Osteoblast (primary cell): ENCODE measurements at places on chromosomes 1 and 21. TPM values are rescaled to one million over a fixed set of nuclear protein-coding genes. Genes with fewer than 3 reads are reported as not detected.

VPS72 gene
- 34.7 and 35.1 TPM in 2 replicates for total RNA-seq

NR5A2 gene
- not detected in 2 replicates for total RNA-seq

FABP3 gene
- 28.6 and 38.0 TPM in 2 replicates for total RNA-seq

MYOM3 gene
- under 0.01 TPM in 1 of 2 replicates, not detected in the other for total RNA-seq

PDZK1IP1 gene
- total RNA-seq: not detected in 2 replicates

FALEC gene
- total RNA-seq: 0.36 TPM in 1 of 2 replicates, not detected in the other

TCHHL1 gene
- total RNA-seq: not detected in 2 replicates

S100A9 gene
- total RNA-seq: 0.36 and 0.59 TPM in 2 replicates

TXNIP gene
- total RNA-seq: 400 and 529 TPM in 2 replicates

IVL gene
- not detected in 2 replicates for total RNA-seq

AMPD1 gene
- total RNA-seq: not detected in 2 replicates

PRAMEF13 gene
- total RNA-seq: not detected in 2 replicates

RAD54L gene
- total RNA-seq: 0.59 and 1.4 TPM in 2 replicates

IRF6 gene
- total RNA-seq: under 0.01 and 0.72 TPM in 2 replicates

USH2A gene
- total RNA-seq: under 0.01 and 0.29 TPM in 2 replicates

IL22RA1 gene
- under 0.01 TPM in 2 replicates for total RNA-seq

ATP1A2 gene
- 0.72 and 1.2 TPM in 2 replicates for total RNA-seq

HSPB7 gene
- 4.1 and 6.9 TPM in 2 replicates for total RNA-seq

SOX13 gene
- 6.8 and 9.0 TPM in 2 replicates for total RNA-seq

ARTN gene
- total RNA-seq: 0.29 TPM in 1 of 2 replicates, not detected in the other
